ENCODE measurements at places on chromosomes 13 and 19.
A peak's percentile ranks its signal among the peaks of the same experiment; 100 is the strongest.

- DNase-seq = no peak
These were observed 5.2 kb upstream of the ZNF628 start for GRCh38 chr19:55471266-55471665.

DNA sequence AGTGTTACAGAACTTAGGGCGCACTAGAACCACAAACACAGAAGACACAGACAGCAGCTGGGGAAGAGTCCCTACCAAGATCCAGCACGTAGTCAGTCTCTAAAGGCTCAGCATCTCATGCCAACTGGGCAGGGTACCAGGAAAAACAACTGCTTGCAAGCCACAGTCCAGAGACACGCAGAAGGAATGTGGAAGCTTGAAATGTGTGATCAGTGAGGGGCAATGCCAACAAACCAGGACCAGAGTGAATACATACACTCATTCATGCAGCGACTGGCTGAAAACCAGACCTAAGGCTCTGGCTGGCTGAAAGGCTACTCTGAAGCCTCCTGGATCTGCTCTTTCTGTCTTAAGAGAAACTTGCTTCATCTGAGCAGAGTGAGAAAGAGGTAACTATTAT is 1484.8 kb downstream of the EFNB2 start:
- DNase-seq = peak; percentile 29

GRCh38 chr19:7522923-7523667 is 671 bp downstream of the MCOLN1 start:
- no peak for DNase-seq

GRCh38 chr13:37416291-37417059 is 182.1 kb downstream of the POSTN start:
- peak; percentile 72 for DNase-seq

GRCh38 chr13:81596224-81596753 is 1255.4 kb upstream of the SPRY2 start:
- DNase-seq = no peak

DNA sequence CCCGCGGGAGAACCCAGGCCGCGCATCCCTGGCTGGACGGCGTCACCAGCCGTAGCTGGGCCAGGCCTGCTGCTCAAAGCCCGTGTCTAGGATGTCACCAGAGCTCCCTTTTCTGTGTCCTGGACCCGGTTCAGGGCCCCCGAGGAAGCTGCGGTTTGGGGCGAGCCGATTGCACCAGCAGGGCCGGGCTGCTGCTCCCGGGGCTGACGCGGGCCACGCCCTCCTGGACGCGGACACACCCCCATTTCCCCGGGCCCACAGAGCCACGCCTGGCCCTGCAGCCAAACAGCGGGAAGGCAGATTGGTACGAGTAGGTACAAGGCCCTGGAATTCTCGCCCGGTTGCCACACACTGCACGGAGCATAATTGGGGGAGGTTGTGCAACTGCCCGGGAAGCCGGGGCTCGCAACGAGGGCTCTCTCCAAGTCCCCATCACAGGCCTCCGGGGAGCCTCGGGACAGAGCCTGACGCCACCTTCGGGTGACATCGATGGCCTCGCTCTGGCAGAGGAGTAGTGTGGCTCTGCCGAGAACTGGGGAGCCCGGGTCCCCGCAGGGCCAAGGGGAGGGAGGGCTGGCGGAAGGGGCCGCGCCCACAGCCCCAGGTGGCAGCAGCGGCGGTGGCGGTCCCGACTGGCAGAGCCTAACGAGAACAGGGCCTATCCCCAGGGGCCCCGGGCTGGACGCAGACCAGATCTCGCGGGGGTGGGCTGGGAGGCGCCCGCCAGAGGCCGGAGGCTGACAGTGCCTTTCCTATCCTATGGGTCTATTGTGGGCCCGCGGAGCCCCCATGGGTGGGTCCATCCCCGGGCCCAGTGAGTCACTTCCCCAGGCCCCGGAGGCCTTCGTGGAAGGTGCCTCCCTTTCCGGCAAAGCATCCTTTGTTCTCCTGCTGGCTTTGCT is 23.5 kb downstream of the KCTD15 start:
- DNase-seq = peak; percentile 84

DNA sequence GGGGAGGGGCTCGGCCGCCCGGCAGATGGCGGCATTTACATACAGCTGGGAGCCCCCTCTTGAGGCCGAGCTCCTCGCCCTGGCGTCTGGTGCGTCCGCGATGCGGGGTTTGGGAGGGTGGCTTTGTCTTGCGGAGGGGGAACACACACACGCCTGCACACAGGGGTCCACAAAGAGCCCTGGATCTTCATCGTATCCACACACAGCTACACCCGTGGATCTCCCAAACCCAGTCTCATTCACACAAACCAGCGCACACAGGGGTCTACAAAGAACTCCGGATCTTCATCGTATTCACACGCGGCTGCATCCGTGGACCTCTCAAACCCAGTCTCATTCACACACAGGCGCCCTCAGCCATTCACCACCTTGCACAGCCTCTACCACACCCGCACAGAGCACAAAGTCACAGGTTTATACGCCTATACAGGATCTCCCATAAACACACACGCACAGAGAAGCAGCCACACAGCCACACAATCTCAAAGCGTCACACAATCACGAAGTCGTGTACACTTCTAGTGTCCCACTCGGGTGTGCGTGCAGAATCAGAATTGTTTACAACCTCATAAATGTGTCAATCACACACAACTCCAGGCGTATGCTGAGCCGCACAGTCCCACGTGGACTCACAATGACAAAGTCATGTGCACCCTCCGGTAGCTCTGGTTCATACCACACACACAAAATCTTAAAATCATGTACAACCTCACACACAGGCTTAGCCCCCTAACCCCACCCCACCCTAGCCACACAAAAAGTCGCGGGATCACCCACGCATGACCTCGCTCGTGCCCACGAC is 550 bp upstream of the DLL3 start:
- DNase-seq = peak; percentile 18

- DNase-seq = no peak
These were observed 65.2 kb downstream of the TEX26 start for GRCh38 chr13:30997697-30998096.

GRCh38 chr19:52922841-52923777 is at the start of gene ZNF888:
ZNF888 (minus strand) TSS chr19:52923428; CDS start chr19:52917873, 5,555 bp downstream.
- DNase-seq = peak; percentile 85

DNA sequence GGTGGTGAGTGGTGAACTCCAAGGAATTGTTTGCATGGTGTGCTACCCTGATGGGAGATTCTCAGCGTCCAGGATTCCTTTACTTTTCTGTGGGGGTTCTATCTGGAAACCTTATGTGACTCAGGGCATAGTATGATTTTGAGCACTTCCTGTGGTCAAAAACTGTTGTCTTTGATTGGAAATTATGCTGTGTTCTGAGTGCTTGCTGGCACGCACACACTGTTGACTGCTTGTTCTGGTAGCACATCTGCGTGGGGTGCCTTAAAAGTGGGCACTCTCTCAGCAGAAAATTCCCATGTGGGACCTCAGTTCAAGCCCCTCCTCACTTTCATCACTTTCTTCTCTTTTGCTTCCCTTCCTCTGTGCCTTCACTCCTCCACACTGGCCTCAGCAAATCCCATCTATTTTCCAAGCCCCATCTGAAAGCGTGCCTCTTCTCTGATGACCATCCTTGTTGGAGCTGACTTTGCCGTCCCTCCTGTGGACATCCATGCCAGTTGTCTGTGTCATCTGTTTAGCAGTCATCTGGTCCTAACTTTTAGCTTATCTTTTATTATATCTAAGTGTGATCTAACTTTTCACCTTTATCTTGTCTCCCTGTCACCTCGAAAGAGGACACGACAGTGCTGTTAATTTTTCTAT is 56.4 kb upstream of the NPAS1 start:
- peak; percentile 97 for DNase-seq

GRCh38 chr19:531009-531752 is 379 bp upstream of the CDC34 start:
- peak; percentile 85 for DNase-seq

DNA sequence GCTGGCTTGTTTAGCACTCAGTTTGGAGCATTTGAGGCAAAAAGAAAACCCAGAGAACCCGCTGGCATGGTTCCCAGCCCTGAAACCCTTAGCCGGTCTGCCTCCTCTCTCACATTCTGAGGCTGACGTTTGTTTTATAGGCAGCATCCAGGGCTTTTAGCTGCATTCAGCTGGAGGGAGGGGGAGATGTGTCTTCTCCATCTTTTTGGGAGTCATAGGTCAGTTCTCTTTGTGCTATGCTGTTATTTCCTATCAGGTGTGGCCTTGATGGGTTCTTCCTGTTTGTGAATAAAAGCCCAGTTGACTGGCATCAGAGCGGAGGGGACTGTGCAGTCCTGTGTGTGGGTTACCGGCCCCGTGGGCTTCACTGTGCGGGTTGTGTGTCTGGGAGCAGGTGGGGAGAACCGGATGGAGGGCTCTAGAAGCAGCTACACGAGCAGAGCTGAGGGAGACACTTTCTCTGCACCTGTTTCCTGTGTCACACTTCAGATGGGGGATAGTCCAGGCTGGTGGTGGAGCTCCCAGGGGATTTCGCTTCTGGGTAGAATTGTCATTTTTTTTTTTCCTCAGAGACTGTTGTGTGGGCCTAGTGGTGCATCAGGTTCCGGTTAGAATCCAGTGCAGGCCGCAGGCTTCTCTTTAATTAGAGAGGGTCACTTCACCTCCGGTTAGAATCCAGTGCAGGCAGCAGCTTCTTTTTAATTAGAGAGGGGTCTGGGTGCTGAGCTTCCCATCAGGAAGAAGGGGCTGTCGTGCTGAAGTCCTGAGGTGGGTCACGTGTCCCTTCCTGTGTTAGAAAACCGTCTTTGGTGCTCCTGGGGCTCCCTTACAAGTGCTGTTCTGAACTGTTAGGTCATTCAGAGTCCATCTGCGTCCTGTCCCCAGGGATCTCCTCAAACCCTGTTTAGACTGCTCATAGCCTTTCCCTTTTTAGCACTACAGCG is 69.6 kb downstream of the ARHGEF7 start:
- DNase-seq = no peak

GRCh38 chr13:97945342-97945741 is 8.1 kb upstream of the IPO5 start:
- DNase-seq = peak; percentile 74

DNA sequence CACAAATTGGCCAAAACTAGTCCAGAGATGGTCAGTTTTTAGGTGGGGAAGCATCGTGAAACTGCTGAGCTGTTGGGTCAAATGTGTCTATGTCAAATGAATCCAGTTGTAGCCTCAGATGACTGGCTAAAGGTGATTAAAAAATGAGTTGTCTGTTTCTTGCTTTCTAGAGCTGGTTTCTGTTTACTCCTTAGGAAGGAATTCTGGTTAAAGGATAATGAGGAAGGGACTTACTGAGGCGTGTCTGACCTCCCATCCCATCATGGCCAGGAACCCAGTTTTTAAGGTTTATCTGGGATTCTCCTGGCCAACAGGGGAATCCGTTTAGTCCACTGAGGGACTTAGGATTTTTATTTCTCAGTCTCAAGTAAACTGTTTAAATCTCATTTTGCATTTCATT is 256.5 kb downstream of the UQCRFS1 start:
- DNase-seq = no peak

DNA sequence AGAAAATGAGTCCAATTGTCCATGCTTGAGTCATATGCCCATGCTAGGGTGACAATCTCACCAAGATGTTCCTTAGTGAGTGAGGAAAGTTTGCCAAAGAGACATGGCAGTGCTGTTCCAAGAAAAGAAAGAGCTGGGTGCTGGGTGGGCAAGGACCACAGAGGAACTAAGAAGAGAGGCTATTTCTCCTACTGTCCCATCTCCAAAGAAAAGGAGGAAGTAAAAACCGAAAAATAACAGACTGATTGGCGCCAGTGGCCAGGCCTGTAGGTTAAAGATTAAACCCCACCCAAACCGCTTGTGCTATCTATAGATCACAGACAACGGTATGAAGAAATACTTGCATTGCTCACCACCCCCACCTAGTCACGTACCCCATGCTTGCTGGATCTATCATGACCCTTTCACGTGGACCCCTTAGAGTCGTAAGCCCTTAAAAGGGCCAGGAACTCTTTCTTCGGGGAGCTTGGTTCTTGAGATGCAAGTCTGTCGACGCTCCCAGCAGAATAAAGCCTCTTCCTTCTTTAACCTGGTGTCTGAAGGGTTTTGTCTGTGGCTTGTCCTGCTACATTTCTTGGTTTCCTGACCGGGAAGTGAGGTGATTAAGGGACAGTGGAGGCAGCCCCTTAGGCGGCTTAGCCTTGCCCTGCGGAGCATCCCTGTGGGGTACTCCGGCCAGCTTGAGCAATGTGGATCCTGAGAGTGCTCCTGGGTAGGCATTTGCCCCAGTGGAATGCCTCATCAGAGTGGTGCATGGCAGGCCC is 606.5 kb downstream of the UQCRFS1 start:
- no peak for DNase-seq

- DNase-seq = no peak
These were observed 269.8 kb downstream of the OLFM4 start for GRCh38 chr13:53298396-53298795.

- peak; percentile 87 for DNase-seq
These were observed at the start of gene ZSCAN1 for GRCh38 chr19:58033741-58034476. ZSCAN1 (plus strand) TSS chr19:58034025; CDS start chr19:58037837, 3,812 bp downstream.

GRCh38 chr19:16203256-16204004 is 5.7 kb downstream of the AP1M1 start:
- DNase-seq = no peak

- peak; percentile 86 for DNase-seq
These were observed 121.2 kb downstream of the PCCA start for GRCh38 chr13:100209857-100210825.

DNA sequence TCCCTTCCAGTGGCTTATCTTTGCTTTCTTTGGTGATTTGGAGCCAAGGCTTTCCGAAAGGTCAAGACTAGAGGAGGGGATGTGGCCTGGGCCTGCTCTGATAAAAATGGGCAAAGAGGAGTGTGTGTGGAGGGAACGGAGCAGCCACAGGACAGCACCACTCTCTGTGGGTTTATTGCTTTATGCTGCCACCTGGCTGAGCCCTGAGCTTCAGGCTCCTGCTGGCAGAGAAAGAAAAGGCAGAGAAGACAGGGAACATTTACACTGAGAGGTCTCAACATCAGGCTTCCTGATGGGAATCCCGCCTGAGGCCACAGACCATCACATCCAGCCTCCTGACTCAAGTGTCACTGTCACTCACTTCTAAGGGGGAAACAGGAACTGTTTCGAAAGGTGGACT is 9.2 kb upstream of the GSX1 start:
- no peak for DNase-seq

- DNase-seq = peak; percentile 95
These were observed 151.7 kb downstream of the DCLK1 start for GRCh38 chr13:35979361-35979951.

- peak; percentile 47 for DNase-seq
These were observed 1.2 kb downstream of the PPM1N start for GRCh38 chr19:45499196-45500180.

- DNase-seq = no peak
These were observed 3.0 kb downstream of the APOC2 start for GRCh38 chr19:44948763-44949374.

DNA sequence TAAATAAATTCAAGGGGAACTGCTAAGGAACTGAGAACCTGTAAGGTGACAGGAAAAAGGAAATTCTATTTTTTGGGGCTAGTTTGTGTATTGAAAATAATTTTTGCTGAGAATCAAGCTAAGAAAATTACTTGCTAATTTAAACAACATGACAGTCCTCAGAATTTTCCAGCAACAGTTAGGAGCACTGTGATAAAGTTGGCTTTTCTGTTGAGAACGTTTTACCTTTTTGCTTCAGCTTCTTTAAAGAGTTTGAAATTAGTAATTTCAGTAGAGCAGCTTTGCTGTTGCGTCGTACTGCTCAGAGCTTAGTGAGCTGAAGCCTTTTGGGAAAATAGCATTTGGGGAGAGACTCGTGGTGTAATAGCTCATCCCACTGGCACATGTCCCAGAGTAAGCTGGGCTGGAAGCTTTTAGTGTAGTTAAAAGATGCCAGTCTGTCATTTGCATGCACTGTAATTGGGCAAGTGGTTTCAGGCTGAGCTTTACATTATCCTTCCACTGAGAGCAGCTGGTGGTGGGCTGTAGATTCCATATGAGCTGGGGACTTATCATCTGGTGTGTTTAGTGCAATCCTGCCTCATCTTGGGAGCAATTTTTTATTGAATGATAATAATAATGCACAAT is 69.8 kb downstream of the LRCH1 start:
- peak; percentile 80 for DNase-seq

- no peak for DNase-seq
These were observed 12.2 kb downstream of the CBARP start for GRCh38 chr19:1225440-1226226.

All from fibroblast of skin of right biceps (primary cell).